ENCODE measurements at places on chromosomes 5 and 9. TPM values are rescaled to one million over a fixed set of nuclear protein-coding genes. Genes with fewer than 3 reads are reported as not detected.

SEPTIN8 gene
- 97.4 TPM for total RNA-seq

KCNV2 gene
- total RNA-seq, result not detected

ASPN gene
- not detected for total RNA-seq

ANKRD33B gene
- 3.0 TPM for total RNA-seq

PRR7 gene
- total RNA-seq, result 0.98 TPM

TLE4 gene
- 69.1 TPM for total RNA-seq

STRBP gene
- total RNA-seq, result 3.1 TPM

MYOT gene
- total RNA-seq, result not detected

PCDHGB5 gene
- 15.4 TPM for total RNA-seq

IFNA21 gene
- total RNA-seq, result not detected

SIT1 gene
- not detected for total RNA-seq

ZNF169 gene
- total RNA-seq, result 2.4 TPM

ADAMTSL1 gene
- not detected for total RNA-seq

SURF4 gene
- total RNA-seq, result 467 TPM

SPATA31E1 gene
- not detected for total RNA-seq

All from placental epithelial cell (primary cell).